T-helper 17 cell (primary cell): ENCODE measurements at places on chromosomes 7 and 10.

GRCh38 chr10:127275793-127276450 lies 79.5 kb upstream of the INSYN2A start:
- H3K27me3 ChIP-seq, result peaks cover 6% of the 10 kb centered on the region
- no peaks in the 10 kb centered on the region for H3K36me3 ChIP-seq
- no peak overlapping the region for H3K27ac ChIP-seq
- no peak overlapping the region for H3K4me3 ChIP-seq
- H3K4me1 ChIP-seq, result no peaks in the 10 kb centered on the region

DNA sequence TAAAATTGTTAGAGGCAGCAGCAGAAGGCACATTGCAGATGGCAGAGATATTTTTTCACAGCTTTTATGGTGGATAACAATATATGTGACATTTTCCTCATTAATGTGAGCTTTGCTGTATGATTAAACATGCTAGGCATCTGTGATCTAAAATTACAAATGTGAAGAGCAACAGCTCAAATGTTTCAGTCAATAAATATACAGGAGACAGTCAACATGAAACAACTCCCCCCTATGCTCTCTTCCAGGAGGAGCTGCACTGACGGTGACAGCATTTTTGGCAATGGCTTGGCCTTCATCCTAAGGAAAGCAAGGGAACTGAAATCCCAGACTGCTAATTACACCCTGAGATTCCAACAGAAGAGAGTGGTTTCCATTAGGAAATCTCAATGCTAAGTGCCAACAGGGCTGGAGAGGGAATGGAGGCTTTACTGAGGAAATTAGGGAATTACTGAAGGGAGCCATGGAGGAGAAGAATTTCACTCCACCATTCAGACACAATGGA lies 51.4 kb upstream of the GRB10 start:
- H3K4me1 ChIP-seq, result peaks cover 2% of the 10 kb centered on the region
- DNase-seq, result no peak
- H3K27me3 ChIP-seq, result peaks cover 28% of the 10 kb centered on the region
- H3K36me3 ChIP-seq, result no peaks in the 10 kb centered on the region
- no peak overlapping the region for H3K27ac ChIP-seq

DNA sequence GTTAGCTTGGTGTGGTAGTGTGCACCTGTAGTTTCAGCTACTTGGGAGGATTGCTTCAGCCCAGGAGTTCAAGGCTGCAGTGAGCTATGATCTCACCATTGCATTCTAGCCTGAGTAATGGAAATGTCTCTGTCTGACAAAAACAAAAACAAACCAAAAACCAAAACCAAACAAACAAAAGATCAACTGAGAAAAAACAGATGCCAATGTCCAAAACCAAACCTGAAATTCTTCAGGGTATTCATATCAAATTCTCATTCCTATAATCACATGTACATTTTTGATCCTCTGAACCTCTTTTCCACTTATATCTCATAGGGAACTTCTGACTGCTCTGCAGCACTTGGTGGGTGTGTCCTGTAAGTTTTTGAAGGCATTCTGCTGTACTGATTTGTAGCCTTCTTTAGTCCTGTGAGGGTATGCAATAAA lies 87.0 kb downstream of the CDK6 start:
- peaks cover 2% of the 10 kb centered on the region for H3K36me3 ChIP-seq
- H3K4me3 ChIP-seq, result no peak overlapping the region
- H3K4me1 ChIP-seq, result peaks cover 18% of the 10 kb centered on the region
- H3K27ac ChIP-seq, result no peak overlapping the region

GRCh38 chr7:134755422-134756022 lies 23.9 kb upstream of the CALD1 start:
- DNase-seq, result no peak
- H3K4me1 ChIP-seq, result peaks cover 4% of the 10 kb centered on the region
- no peak overlapping the region for H3K4me3 ChIP-seq
- H3K27me3 ChIP-seq, result no peaks in the 10 kb centered on the region

GRCh38 chr10:52906046-52906445 lies 133.5 kb upstream of the MBL2 start:
- no peaks in the 10 kb centered on the region for H3K4me1 ChIP-seq
- H3K27ac ChIP-seq, result no peak overlapping the region
- DNase-seq, result no peak

- H3K27me3 ChIP-seq, result peaks cover 34% of the 10 kb centered on the region
- H3K36me3 ChIP-seq, result no peaks in the 10 kb centered on the region
- no peak overlapping the region for H3K27ac ChIP-seq
- H3K4me1 ChIP-seq, result peaks cover 2% of the 10 kb centered on the region
- H3K4me3 ChIP-seq, result no peak overlapping the region
Measured at GRCh38 chr7:99863847-99864440, 12.9 kb downstream of the OR2AE1 start.

- peaks cover 23% of the 10 kb centered on the region for H3K27me3 ChIP-seq
- no peak overlapping the region for H3K27ac ChIP-seq
- peaks cover 3% of the 10 kb centered on the region for H3K4me1 ChIP-seq
- no peak overlapping the region for H3K4me3 ChIP-seq
- peaks cover 5% of the 10 kb centered on the region for H3K36me3 ChIP-seq
- no peak for DNase-seq
Measured at GRCh38 chr10:31147210-31147608, 115.5 kb upstream of the ZNF438 start.

GRCh38 chr7:5523052-5523711 lies 99.5 kb upstream of the TNRC18 start:
- peak overlapping the region; percentile 98 for H3K27ac ChIP-seq
- no peaks in the 10 kb centered on the region for H3K27me3 ChIP-seq
- no peak overlapping the region for H3K4me3 ChIP-seq
- peaks cover 27% of the 10 kb centered on the region for H3K4me1 ChIP-seq

DNA sequence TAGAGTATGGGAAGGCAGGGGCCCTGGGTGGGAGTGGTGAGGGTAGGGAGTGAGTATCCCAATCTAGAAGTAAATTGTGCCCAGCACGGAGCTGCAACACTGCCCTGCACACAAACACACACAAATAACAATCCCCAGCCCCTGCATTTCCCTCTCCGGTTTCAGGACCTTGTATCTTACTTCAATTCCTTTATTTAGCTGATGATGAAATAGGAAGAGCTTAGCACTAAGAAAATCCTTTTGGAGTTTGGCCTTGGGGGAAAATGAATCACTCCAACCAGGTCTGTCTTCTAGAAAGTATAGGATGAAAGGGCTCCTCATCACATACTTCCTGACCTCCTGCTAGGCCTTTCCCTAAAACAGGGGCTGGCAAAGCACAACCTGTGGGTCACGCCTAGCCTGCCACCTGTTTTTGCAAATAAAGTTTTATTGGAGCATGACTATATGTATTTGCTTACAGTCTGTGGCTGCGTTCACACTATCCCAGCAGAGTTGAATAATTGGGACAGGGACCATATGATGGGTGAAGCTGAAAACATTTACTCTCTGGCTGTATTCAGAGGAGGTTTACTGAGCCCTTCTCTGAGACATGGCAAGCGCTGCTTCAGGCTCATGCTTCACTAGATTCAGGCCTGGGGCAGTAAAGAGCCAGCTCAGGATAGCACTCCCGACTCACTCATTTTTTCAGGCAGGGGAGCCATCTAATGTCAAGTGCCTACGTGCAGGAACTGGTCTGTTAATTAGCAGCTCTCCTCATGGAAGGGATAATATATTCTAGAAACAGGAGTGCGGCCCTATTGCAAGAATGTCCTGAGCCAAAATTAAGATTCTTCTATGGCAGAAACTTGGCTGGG lies 111.0 kb downstream of the EGFR start:
- H3K27me3 ChIP-seq, result peaks cover 61% of the 10 kb centered on the region
- no peak for DNase-seq
- peaks cover 8% of the 10 kb centered on the region for H3K4me1 ChIP-seq

GRCh38 chr7:121475806-121476205 lies 79.7 kb upstream of the FAM3C start:
- peaks cover 2% of the 10 kb centered on the region for H3K4me1 ChIP-seq
- no peaks in the 10 kb centered on the region for H3K27me3 ChIP-seq
- H3K36me3 ChIP-seq, result no peaks in the 10 kb centered on the region
- H3K4me3 ChIP-seq, result no peak overlapping the region
- DNase-seq, result no peak
- H3K27ac ChIP-seq, result no peak overlapping the region

DNA sequence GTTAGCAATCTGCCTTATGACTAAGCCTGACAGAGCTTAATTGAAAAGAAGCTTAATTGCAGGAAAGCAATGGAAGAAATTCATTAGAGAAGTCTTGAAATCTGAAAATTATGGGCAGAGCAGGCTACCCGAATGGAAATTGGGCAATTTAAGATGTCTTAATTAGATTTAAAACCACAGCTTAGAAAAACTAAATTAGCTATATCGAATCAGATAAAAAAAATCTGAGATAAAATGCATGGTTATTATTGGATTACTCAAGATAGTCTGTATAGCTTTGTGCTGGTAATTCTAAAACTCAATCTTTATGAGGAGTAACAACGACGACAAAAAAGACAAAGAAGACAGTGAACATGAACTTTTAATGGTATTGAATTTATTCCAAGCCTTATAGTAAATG lies 248.1 kb upstream of the LRRN3 start:
- no peak overlapping the region for H3K27ac ChIP-seq
- peaks cover 2% of the 10 kb centered on the region for H3K36me3 ChIP-seq

DNA sequence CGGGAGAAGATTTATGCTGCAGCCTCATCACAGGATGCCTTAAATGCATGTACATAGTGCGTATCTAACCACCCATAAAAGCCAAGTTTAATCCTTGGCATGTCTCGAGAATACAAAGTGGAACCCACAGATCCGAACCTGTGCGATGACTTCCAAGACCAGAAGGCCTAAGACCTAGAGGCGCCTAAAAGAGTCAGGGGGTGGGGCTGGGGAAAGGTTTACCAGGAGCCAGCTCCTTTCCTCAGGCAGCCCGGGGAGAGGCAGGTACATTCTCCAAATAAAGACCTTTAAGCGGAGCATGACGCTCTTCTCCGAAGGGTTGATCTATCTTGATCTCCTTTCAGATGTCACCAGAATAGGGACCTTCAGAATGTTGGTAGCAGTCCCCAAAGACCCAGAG lies 9.7 kb downstream of the SP8 start:
- DNase-seq, result no peak
- peak overlapping the region; percentile 66 for H3K4me3 ChIP-seq
- H3K27me3 ChIP-seq, result peaks cover 66% of the 10 kb centered on the region
- H3K27ac ChIP-seq, result peak overlapping the region; percentile 60

DNA sequence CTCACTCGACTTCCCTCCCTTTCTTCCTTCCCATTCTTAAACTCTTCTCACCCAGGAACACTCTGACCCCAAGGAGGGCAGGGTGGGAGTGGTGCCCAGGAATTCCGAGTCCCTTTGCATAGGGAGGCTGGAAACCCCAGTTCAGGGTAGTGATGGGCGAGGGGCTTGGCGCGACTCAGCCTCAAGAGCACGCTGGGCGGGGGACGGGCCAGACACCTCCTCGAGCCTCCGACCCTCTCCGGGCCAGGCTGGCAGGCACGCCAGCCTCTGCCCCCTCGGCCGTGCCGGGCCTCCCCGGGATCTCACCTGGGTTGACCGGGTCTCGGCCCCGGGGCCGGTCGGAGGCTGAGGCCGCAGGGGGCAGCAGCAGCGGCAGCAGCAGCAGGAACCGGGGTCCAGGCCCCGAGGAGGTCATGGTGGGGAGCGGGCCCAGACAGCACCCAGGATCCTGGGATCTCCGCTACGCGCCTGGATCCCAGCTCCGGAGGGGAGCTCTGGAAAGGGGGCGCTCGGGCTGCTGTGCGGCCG lies 457 bp downstream of the PLOD3 start:
- H3K27me3 ChIP-seq, result no peaks in the 10 kb centered on the region
- peaks cover 29% of the 10 kb centered on the region for H3K4me1 ChIP-seq

- H3K4me1 ChIP-seq, result peaks cover 33% of the 10 kb centered on the region
- H3K36me3 ChIP-seq, result peaks cover 1% of the 10 kb centered on the region
- no peak overlapping the region for H3K4me3 ChIP-seq
- DNase-seq, result no peak
- H3K27ac ChIP-seq, result peak overlapping the region; percentile 22
- no peaks in the 10 kb centered on the region for H3K27me3 ChIP-seq
Measured at GRCh38 chr7:92783260-92784201, 52.8 kb downstream of the CDK6 start.

GRCh38 chr7:105245398-105246114 lies 143.2 kb downstream of the SRPK2 start:
- H3K27me3 ChIP-seq, result no peaks in the 10 kb centered on the region
- H3K27ac ChIP-seq, result no peak overlapping the region
- H3K36me3 ChIP-seq, result no peaks in the 10 kb centered on the region
- H3K4me1 ChIP-seq, result peaks cover 18% of the 10 kb centered on the region

DNA sequence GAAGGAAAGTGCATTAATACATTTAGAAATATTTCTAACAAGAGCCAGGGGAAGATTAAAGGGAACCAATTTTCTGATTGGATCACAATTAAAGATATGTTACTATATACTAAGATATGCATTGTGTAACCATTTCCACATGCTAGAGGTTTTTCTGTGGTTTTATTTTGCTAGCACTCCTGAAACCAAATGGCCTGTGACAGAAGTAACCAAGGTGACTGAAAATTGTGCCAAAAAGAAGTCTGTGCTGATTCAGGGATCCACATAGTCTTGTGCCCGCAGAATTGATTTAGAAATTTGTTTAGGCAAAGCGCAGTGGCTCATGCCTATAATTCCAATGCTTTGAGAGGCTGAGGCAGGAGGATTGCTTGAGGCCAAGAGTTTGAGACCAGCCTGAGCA lies 1.8 kb downstream of the CC2D2B start:
- no peak for DNase-seq
- H3K36me3 ChIP-seq, result no peaks in the 10 kb centered on the region
- H3K4me1 ChIP-seq, result peaks cover 17% of the 10 kb centered on the region
- peaks cover 6% of the 10 kb centered on the region for H3K27me3 ChIP-seq
- no peak overlapping the region for H3K27ac ChIP-seq

DNA sequence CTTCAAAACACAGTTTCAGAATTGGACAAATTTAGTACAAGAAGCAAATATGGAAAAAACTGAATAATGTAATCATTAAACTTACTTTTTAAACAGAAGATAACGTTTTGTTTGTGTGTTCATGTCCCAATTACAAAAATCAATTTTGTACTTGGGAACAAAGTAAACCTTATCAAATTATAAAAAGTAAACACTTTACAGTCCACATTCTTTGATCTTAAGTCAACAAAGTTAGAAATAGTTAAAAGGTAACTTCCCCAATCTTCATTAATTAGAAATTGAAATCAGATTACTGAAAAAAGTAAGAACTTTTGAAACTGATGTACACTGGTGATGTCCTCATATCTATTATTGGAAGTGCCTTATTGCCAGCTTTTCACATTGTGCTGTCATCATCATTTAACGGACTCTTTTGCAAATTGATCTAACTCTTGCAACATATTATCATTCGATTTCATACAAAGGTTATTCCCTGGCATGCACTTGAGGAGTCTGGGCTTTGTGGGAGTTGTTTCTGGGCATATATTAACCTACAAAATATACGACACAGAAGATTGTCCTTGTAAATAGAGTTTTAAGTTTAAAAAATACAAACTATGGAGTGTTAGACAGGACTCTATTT lies 15.1 kb upstream of the CYP2E1 start:
- no peak overlapping the region for H3K4me3 ChIP-seq
- H3K4me1 ChIP-seq, result peaks cover 10% of the 10 kb centered on the region
- no peak for DNase-seq
- no peak overlapping the region for H3K27ac ChIP-seq

- no peaks in the 10 kb centered on the region for H3K36me3 ChIP-seq
- DNase-seq, result no peak
- H3K4me3 ChIP-seq, result no peak overlapping the region
- no peaks in the 10 kb centered on the region for H3K4me1 ChIP-seq
Measured at GRCh38 chr7:94590526-94591162, 65.3 kb downstream of the SGCE start.
